ENCODE measurements at places on chromosomes 16 and 17. TPM values are rescaled to one million over a fixed set of nuclear protein-coding genes. Genes with fewer than 3 reads are reported as not detected.
A peak's percentile ranks its signal among the peaks of the same experiment; 100 is the strongest.

The CA4 gene
- not detected for total RNA-seq

The SLC5A2 gene
- total RNA-seq, result not detected

DNA sequence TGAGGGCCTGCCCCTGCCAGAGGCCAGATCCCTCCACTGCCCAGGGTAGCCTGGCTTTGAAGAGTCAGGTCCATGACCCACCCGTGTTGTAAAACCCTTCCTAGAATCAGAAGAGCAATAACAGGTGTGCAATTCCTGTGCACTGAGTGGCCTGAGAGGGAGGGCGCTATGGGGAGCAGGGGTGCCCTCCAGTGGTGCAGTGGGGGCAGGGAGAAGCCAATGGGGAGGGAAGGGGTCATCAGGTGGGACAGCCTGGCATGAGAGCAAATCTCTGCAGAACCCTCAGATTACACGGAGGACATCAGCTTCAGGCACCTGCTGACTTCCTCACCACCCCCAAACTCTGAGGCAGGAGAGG lies 72.9 kb upstream of the ZNF469 start:
- DNase-seq, result no peak

- peak; percentile 73 for DNase-seq
Observed at GRCh38 chr16:6096931-6097670, 999.5 kb upstream of the EEF2KMT start.

GRCh38 chr17:51402899-51403298 lies 142.6 kb downstream of the UTP18 start:
- DNase-seq, result no peak

The CRYBA1 gene
- not detected for total RNA-seq

- no peak for DNase-seq
Observed at GRCh38 chr17:8021565-8022359, 17.1 kb upstream of the ALOX15B start.

- peak; percentile 24 for DNase-seq
Observed at GRCh38 chr17:79082311-79083190, 7.9 kb downstream of the ENGASE start.

The CA5A gene
- total RNA-seq, result not detected

The BCL6B gene
- total RNA-seq, result not detected

- no peak for DNase-seq
Observed at GRCh38 chr17:82911822-82912221, 72.0 kb upstream of the ZNF750 start.

The TACO1 gene
- 26.7 TPM for total RNA-seq

GRCh38 chr16:21683184-21683583 lies 19.4 kb downstream of the OTOA start:
- no peak for DNase-seq

DNA sequence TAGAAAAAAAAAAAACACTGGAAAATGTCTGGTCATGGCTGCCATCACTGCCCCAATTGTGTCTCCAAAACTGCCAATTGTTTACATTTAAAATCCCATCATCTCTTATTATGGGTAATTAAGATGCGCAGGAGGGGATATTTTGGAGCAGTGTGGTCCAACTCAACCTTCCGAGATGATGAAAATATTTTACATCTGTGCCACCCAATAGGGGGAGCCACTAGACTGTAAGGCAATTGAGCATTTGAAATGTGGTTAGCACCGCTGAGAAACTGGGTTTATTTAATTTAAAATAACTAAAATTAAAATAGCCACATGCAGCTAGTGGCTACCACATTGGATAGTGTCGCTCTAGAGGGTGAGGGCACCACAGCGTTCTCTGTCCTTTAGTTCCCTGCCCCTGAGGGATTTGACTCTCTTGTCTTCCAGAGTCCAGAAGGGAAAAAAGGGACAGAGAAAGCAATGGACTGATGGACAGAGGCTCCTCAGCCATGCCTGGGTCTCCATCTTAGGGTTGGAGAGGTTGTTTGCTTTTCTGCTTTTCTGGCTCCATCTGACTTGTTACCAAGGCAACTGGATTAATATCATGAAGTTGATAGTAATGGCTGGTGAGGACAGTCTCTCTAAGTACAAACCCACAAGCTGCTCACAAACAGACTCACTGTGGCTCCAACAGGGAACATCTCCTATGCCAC lies 3.5 kb downstream of the MPO start:
- peak; percentile 14 for DNase-seq

- DNase-seq, result no peak
Observed at GRCh38 chr17:46821482-46822387, 3.2 kb upstream of the WNT3 start.

DNA sequence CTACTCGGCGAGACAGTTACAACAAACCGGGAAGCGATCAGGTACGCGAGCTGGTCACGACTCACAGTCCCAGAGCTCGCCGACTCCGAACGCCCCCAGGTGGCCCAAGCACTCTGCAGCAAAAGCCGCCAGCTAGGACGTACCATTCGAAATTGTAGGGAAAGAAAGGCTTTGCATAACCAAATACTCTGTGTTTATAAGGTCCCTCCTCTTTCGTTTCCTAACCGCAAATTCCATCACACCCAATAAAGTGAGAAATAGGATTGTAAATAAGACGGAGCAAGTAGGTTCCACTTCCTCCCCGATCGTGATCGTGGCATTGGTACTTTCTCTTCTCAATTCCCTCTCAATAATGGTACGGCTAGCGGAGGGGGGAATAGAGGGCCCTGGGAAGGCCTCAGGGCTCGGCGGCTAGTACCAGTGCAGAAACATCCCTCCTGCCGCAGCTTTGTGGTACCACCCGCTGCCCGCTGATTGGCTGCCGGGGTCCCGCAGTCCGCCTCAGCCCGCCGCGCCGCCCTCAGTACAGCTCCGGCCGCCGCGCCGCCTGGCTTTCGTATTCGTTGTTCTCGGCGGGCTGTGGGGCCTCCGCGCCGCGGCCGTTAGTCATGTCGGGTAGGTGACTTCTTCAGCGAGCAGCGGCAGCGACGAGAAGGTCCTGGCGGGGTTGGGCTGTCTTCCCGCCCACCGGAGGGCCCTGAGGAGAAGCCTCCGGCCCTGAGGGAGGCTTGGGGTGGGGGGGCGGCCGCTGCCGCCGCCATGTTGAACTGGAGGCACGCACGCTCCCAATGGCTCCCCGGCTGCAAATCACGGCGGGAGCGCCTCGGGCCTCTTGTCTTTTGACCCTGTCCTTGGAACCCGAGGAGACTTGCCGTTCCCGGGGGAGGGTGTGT lies at the start of gene TAF15:
TSS of gene TAF15 (plus strand) at position 523 of the 893 bp plus-strand sequence. CDS start at position 609, 86 bp downstream.
- peak; percentile 98 for DNase-seq

The LPO gene
- total RNA-seq, result not detected

GRCh38 chr16:50266337-50267091 lies at the start of gene ADCY7:
Gene ADCY7, plus strand, starts transcription at chr16:50266551. Its CDS starts 21,629 bp downstream, at chr16:50288180.
- peak; percentile 49 for DNase-seq

DNA sequence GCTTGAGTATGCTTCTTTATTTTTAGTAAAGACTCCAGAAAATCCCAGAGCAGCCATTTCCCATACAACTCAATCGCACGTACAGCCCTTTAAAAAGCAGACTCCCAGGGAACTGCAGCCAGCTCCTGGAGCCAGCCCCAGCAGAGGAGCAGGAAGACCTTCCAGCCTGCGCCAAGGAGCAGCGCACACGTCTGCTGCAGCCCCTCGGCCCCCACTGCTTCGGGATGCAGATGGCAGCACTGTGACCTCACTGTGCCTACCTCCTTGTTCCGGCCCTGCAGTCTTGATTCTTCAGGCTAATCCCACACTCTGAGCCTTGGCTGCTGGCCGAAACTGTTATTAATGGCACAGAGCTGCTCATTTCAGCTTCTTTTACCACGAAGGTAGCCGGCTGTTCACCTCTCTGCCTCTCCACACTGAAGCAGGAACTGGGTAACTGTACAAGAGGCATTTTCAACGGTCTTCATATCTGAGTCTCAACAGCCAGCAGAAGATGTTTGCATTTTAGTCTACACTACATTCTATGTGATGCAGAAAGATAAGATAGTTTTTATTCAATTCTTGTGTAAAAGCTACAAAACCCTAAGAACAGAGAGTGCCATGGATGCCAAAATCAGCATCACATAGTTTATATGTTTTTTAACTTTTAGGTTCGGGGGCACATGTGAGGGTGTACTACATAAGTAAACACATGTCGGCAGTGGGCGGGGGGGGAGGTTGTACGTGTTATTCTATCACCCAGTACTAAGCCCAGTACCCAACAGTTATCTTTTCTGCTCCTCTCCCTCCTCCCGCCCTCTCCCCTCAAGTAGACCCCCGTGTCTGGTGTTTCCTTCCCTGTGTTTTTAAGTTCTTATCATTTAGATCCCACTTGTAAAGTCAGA lies 130.9 kb downstream of the ANKRD11 start:
- no peak for DNase-seq

The UMOD gene
- total RNA-seq, result not detected

The VPS4A gene
- 32.1 TPM for total RNA-seq

The TNP2 gene
- total RNA-seq, result not detected

DNA sequence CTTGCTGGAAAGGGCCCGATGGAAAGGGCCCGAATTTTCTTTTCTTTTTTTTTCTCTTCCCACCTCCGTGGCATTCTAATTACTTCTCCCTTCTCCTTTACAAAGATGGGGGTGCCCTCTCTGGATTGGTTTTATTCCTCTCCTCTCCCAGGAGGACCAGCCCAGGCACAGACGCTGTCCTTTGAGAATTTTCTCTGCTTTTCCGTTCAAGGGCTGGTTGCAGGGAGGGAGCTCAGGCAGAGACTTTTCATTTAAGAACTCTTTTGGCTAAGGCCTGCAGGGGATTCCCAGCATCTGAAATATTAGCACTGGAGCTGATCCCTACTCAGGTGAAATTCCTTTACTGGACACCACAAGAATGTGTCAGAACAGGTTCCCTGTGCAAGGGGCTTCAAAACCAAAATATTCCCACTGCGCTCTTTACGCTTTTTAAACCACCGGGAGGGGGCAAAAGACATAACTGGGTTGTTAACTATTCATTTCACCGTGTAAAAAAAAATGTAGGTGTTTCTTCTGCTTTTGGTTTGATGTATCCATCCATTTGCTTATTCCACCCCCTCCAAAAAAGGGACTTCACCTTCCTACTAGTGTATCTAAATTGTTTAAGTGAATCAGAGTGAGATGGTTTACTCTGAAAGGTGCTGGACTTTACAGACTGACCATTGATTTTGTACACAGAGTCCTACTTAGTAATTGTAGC lies 1.4 kb downstream of the NFAT5 start:
- peak; percentile 45 for DNase-seq

- DNase-seq, result no peak
Observed at GRCh38 chr16:1311212-1311737, 1.8 kb downstream of the UBE2I start.

DNA sequence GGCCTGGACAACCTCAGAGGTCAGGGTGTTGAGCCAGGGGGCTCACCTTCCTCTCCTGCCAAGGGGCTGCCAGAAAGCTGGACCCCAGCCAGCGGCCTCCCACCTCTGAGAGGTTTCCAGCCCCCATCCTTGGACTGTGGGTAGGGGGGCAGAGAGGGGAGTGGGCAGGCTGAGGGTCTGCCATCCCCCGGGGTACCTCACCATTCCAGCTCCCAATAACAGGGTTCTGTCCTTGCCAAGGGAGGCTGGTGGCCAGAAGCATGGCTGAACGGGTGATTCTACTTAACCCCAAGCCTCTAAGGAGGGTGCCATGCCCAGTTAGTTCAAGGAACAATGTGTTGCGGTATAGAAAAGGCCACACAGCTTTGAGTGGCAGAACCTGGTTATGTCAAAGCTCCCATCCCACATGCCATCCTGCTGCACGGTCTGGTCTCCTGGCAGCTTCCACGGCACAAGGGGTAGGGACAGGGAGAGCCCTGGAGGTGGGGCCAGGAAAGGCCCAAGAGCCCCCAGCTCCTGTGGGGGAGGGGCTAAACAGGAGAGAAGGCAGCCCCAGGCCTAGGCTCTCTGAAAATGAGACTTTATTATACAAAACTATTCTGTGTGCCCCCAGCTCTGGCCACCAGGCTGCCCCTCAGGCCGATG lies 19.8 kb downstream of the B9D1 start:
- no peak for DNase-seq

The TBC1D3G gene
- not detected for total RNA-seq

The GAS2L2 gene
- total RNA-seq, result not detected

GRCh38 chr17:82097919-82098168 lies 192 bp downstream of the FASN start:
- DNase-seq, result no peak

All from M059J (cell line).